NCI-H2081 (cell line): ENCODE measurements at places on chromosomes 16 and 17.
A peak's percentile ranks its signal among the peaks of the same experiment; 100 is the strongest.

DNA sequence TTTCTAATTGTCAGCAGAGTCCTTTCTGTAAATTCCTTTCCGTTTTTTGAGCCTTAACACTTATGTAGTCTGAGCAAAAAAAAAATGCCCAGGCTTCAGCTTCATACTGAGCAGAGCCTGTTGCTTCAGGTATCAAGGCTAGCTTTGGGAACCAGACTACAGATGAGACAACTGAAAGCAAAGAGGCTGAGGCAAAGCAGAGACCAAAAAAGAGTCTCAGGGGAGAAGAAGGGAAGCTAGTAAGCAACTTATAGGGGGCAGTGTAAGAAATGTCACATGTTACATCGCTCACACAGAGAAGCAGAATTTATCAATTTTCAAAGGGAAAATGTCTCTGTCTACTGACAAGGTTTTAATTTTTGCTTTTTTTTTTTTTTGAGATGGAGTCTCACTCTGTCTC lies 3.3 kb downstream of the HASPIN start:
- no peak for DNase-seq

DNA sequence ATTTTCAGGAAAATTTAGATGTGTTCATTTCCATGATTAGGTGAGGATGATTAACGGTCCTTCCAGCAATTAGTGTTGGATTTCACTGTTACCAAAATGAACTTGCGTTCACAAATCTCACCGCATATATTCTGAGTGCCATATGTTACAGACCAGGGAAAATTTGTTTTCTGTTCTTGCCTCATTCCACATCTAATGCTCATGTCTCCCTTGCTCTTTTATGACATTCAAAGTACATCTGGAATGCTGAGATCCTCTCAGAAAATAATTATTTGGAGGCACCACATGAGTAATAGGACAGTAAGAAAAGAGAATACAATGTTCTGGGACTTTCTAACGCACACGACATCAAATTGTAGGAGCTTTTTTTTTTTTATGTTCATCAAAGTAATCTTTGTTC lies 406.5 kb downstream of the SHISA9 start:
- no peak for DNase-seq

DNA sequence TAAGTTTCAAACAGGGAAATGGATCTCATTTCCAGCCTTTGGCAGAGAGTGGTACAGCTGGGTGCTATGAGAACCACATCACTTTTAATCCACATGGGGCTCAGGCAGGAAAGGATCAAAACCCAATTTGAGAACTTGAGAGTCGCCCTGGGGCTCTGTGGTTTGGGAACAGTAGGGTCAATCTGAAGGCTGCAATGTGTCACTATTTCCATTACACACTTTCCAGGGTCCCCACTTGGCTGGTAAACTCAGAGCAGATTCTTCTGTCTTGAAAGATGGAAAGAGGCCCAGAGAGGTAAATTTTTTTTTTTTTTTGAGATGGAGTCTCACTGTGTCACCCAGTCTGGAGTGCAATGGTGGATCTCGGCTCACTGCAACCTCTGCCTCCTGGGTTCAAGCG lies 6.7 kb upstream of the HIGD1B start:
- DNase-seq = no peak

DNA sequence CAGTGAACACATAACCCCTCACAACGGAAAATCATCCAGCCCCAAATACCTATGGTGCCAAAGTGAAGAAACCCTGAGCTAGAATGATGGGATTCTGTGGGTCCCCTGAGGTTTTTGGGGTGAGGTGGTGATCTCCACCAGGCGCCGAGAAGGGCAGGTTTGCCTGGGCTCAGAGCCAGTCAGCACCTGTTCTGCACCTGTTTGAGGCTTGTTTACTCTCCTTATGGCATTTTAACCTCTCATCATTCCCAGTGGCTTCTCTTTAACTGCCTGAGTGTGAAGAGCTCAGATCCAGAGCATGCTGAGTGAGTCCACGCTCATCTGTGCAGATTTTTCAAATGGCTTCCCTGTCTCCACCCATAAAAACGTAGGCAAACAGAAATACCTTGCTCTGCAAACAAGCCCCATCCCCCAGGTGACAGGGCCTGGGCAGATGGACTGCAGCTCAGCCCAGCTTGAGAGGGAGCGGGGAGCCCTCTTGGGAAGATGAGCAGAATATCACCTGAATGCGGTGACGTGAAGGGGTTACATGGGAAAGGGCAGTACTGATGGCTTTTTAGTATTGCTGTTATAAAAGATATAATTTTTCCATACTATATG lies 40.1 kb upstream of the CLEC19A start:
- peak; percentile 38 for DNase-seq

- no peak for DNase-seq
These were observed 9.3 kb upstream of the ROGDI start for GRCh38 chr16:4811773-4812172.

DNA sequence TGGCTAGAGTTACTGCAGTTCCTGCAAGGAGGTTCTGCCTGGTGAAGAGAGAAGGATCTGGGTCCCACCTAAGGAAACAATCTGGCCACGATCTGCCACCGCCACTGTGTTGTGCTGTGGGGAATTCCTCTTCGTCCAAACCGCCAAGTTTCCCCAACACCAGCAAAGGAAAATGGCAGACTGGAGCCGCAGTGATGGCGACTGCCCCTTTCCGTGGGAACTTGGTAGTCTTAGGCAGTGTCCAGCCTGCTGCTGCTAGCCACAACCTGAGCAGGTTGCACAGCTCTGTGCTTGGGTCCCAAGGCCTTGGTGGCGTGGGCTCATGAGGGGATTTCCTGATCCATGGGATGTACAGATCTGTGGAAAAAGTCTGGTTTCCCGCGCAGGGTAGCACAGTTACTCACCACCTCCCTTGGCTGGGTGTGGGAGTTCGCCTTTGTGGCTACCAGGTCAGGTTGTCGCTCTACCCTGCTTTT lies 28.6 kb downstream of the NFATC3 start:
- no peak for DNase-seq

- no peak for DNase-seq
These were observed 165.8 kb upstream of the ZNF267 start for GRCh38 chr16:31707743-31708335.

DNA sequence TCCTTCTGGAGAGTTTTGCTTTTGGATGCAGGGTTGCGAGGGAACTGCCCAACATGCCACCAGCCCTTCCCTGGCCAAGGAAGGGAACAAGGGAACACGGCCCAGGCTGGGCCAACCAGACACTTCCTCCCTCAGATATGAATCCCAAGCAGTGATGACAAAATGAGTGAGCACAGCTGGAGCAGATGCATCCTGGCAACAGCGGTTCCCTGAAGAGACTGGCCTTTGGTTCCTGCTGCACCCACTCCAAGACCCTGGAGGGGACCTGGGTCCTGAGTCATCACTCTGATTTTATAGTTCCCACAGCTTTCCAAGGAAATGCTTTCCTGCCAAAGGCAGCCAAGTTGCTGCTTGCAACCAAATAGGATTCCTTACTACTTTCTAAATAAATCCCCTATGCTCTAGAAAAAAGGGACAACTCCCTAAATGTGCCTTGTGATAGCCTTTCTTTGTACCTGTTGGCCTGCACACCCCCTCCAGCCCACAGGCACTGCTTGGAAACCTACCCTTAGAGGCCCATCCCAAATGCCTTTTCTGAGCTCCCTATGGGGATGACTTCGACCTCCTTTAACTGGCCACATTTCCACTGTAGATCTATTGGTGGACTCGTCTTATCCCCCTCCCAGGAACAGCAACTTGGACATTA lies 5.3 kb downstream of the ST3GAL2 start:
- no peak for DNase-seq

DNA sequence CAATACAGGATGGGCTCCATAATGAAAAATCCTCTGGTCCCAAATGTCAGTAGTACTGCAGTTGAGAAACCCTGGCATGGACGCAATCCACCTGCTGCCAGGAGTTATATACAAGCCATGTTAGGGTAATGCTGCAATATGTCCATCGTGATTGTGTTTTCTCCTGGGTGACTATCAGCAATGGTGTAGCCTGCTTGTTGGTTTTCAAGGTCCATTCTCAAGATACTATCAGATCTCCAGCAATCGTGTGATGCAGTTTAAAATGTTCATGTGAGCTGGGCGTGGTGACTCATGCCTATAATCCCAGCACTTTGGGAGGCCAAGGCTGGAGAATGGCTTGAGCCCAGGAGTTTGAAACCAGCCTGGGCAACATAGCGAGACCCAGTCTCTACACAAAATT lies 24.0 kb downstream of the ABCC1 start:
- DNase-seq = no peak

DNA sequence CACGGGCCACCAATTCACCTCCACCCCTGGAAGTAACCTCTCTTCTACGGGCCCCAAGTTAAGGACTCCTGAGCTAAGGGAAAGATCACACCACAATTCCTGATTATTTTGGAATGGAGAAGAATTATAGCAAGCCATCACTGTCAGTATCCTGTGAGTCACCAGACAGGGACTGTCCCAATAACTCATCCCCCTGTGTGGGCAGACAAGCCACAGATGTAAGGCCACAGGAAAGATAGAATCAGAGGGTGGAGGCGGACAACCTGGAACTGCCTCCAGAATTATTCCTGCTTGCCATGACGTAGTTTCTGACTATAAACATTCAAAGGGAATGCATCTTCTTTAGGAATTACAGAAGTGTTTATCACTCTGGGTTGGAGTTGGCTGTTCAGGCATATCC lies 5.8 kb upstream of the MYO1D start:
- DNase-seq = no peak

DNA sequence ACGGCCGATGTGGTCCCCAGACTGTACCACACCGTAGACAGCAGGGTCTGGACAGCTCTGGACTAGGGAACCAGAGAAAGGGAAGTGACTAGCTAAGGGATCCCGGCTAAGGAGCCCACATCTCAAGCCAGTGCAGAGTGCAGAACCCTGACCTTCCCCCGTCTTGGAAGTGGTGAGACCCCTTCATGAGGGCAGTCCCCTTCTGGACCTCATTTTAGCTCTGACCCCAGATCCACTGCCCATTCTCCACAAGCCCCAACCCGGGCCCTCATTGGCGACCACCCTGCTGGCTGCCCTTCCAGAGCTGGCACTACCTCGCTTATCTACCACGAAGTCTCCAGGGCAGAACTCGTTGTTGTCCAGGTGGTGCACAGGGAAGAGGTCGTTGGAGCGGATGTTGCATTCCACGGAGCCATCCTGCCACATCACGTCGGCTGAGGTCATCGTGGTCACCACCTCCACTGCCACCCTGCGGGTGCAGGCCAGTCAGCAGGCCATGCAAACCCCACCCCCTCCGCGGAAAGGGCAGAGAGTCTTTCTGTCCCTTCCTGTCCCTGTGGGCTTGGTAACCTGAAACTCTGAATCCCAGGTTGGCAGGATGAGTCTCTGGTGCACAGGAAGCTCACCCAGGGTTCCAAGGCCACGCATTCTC lies 14.2 kb downstream of the SPHK1 start:
- DNase-seq = no peak

DNA sequence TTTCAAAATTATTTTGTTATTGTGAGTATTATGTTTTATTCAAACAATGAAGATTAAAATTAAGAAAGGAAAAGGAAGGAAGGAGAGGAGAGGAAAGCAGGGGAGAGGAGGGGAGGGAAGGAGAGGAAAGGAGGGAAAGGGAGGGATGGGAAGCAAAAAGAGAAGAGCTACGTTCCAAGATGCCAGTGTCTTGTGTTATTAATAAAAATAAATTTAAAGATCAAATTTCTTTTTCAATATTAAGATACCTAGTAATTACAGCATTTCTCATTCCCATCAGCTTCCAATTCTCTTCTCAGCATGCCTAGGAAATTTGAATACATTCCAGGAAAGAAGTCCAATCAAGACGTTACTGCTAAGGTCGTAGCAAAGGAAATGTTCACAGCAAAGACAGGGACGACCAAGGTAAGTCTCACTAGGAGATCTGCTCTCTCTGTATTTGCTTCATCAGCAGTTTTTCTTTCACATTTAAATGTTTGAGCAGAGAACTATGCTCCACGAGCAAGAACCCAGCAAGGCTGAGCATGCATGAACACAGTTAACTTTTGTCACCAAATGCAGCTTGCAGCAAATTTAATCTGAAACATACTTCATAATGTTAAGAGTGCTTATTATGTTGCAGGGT lies 63.3 kb upstream of the HLF start:
- DNase-seq = no peak

DNA sequence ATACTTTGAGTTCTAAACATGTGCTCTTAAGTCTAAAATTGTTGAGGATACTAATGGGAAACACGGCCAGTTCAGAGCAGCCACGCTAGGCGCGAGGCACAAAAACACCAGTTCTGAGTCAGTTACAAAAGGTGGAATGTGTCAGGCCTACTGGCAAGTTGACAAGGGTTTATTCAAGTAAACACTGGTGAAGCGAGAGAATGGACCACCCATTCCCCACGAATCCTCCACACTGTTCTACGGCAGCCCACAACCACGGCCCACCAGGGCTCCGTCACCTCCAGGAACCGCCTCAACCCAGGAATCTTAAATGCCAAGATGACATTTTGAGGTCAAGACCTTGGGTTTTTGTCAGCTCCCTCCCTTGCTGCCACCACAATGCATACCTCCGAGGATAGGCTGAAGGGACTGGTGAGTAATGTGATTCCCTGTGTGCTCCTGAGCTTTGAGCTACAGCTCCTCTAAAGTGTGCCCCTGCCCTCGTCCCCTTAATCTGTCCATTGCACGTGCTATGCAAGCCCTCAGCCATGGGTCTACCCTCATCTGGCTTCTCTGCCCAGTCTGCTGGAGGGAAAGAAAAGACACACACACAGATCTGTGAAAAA lies 28.5 kb upstream of the TRAP1 start:
- DNase-seq = no peak

GRCh38 chr17:78736526-78737079 lies 45.5 kb downstream of the CYTH1 start:
- DNase-seq = peak; percentile 35

DNA sequence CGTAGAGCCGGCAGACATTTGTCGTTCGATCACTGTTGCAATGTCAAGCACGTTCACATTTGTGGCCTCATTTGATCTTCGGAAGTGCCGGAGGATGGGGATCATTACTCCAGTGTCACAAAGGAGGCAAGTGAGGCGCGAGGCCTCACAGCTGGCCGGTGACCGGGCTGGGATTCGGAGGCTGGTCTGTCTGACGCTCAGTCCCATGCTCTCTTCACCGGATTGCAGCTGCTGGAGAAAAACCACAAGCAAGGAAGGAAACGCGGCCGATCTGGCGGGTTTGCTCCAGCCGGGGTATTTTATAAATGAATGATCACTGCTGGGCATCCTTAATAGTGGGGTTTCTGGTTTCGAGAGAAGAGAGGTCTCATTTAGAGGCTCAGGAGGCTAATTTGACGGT lies 127.8 kb downstream of the OR1D5 start:
- DNase-seq = no peak

- DNase-seq = no peak
These were observed 4.9 kb downstream of the TEPSIN start for GRCh38 chr17:81233811-81234505.

DNA sequence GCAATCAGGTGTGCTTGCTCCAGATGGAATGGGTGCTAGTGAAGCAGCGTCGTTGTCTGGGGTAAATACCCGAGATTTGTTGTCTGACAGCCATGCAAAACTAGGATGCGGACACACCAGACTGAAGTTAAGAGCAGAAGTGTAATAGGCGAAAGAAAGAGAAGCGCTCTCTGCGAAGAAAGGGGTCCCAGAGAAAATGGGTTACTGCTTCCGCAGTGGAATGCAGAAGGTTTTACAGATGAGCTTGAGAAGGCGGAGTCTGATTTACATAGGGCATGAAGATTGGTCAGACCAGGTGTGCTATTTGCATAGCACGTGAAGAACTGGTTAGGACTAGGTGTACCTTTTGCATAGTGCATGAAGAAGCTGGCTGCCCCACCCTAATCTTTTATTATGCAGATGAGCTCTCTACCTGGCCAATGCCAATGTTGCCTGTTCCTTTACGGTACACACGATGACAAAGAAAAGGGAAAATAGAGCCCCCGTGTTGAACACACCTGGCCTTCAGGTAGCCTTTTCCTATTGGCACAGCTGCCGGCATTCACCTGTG lies 32.0 kb upstream of the SNN start:
- peak; percentile 80 for DNase-seq

GRCh38 chr16:49618955-49619354 lies 237.0 kb downstream of the ZNF423 start:
- no peak for DNase-seq
